Femur (tissue), 1 donor: ENCODE measurements at places on chromosomes 4 and X.

GRCh38 chrX:100584611-100585010, at the start of gene TNMD:
Gene TNMD, plus strand, starts transcription at chrX:100584936. Its CDS starts 83 bp downstream, at chrX:100585019.
- DNase-seq, result peak; percentile 41

DNA sequence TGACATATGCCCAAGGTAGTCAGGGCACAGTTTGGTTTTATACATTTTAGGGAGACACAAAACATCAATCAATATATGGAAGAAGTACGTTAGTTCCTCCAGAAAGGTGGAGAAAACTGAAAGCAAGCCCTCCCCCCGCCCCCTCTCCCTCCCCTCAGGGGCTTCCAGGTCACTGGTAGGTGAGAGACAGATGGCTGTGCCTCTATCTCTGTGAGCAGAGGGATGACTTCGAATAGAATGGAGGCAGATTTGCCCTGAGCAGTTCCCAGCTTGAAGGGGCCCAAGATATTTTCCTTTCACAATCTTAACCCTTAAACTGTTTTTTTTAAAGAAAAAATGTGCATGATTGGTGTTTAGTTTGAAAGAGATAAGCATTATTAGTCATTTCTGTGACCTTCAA, 114.0 kb downstream of the PCDH10 start:
- DNase-seq, result no peak

GRCh38 chrX:100681599-100681998, 37.6 kb downstream of the SRPX2 start:
- no peak for DNase-seq

DNA sequence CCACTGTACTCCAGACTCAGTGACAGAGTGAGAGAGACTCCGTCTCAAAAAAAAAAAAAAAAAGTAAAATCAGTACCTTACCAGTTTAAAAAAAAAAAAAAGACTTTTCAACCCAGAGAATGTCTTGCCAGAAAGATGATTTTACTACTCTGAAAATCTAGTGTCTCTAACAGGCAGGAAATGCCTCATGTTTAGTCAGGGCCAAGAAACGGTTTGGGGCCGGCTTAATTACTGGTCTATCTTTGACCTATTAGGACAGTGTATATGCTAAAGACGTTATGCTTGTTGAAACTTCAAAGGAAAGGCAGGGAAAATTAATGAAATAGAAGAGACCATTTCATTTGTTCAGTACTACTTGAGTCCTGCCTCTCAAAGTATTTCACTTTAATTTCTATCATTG, 9.9 kb downstream of the BEND4 start:
- no peak for DNase-seq

DNA sequence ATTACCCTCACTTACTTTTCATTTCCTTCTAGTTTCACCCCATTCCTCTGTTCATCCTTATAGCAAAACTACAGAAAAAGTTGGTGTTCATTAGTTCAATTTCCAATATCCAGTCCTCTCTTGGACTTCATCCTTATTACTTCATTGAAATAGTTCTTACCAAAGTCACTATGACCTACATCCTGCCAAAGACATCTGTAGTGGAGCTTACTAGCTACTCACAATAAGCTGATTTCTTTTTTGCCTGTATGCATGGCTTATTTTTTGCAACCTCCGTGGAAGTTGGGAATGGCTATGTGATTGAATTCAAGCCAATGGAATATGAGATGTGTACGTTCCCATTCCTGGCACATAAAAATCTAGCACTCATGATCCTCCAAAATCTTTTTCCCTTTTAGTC, 4.6 kb upstream of the CDKL2 start:
- DNase-seq, result no peak
